Effector CD8-positive, alpha-beta T cell (primary cell): ENCODE measurements at places on chromosomes 16 and 17.
A peak's percentile ranks its signal among the peaks of the same experiment; 100 is the strongest.

DNA sequence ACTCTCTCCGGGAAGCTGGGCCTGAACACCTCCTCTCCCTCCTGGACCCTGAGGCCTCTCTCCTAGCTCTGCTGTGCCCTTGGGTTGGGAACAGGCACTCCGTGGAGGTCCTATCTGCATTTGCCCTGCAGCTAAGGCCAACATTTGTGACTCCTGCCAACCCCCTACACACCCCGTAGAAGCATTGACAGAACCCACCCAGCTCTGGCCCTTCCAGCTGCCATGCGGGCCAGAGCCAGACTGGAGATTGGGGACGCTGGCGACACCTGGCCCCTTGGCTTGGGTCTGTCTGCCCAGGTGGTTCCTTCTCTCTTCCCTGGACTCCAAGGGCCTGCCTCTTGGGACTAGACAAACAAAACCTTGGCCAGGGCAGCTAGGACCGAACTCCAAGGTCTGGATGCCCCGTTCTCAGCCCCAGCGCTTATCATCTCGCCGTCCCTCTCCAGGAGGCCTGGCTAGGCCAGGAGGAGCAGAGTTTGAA lies 644 bp upstream of the RHBDF2 start:
- no peak for DNase-seq

DNA sequence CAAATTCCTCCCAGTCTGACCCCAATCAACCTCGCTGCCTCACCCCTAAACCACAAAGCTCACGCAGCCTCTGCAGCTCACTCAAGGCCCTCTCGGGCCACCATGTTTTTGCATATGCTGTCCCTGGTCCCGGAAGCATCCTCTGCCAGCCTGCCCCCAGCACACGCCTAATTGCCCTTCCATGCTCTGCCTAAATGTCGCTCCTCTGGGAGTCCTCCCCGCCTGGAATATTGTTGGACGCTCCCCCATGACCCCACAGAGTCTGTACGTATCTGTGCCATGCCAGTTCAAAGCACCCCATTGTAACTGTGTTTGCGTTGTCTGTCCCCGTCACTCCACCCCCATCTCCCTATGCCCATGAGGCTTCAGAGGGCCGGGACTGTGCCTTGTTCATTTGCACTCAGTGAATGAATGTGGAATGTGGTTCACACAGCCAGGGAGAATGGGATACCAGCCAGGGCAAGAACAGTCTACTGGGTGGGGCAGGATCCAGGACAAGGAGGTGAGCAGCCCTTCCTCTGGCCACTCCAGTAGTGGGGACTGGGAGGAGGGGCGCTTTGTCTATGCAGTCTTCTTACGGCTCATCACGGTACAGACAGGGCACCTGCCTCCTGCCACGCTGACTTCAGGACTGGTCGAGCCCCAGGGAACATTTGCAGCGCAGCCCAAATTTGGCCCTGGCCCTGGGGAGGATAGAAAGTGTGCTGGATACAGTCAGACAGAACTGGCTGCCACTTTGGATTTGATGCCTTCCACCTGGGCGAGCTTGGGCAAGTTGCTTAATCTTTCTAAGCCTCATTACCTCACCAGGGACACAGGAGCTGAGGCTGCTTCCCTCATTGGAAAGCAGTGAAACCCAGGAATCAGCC lies 48.5 kb downstream of the NOS2 start:
- no peak for DNase-seq

GRCh38 chr16:68229431-68230175 lies 6.3 kb downstream of the ESRP2 start:
- peak; percentile 24 for DNase-seq

GRCh38 chr16:89720551-89720812 lies 216 bp downstream of the VPS9D1 start:
- no peak for DNase-seq

DNA sequence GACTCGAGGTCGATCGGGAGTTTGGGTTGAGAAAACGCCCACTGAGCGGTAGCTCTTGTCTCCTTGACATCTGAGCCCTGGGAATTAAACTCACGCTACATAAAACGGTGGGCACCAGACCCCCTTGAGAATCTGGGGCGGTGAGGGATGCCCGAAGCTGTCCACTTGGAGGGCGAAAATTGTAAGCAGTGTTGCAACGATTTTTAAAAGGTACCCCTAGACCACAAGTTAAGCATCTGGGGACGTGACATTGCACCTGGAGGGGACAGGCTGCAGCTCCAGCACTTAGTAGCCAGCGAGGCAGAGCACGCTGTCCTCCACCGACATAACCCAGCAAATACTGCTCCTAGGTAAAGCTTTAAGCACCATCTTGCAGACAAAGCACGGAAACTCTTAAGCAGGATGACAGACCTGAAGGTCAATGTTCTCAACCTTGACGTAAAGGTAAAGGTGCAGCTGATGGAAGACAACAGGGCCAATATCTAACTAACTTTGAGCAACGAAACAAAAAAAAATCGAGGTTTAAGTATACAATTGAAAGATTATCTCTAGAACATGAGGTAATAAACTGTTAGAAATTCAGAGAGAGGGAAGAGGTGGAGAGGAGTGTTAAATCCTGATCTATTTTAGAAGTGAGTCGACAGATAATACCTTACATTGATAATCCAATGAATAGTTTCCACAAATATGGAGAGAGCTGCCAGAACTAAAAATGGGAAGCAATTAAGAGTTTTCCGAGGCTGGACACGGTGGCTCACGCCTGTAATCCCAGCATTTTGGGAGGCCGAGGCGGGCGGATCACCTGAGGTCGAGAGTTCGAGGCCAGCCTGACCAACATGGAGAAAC lies 921 bp upstream of the CDR2 start:
- no peak for DNase-seq

DNA sequence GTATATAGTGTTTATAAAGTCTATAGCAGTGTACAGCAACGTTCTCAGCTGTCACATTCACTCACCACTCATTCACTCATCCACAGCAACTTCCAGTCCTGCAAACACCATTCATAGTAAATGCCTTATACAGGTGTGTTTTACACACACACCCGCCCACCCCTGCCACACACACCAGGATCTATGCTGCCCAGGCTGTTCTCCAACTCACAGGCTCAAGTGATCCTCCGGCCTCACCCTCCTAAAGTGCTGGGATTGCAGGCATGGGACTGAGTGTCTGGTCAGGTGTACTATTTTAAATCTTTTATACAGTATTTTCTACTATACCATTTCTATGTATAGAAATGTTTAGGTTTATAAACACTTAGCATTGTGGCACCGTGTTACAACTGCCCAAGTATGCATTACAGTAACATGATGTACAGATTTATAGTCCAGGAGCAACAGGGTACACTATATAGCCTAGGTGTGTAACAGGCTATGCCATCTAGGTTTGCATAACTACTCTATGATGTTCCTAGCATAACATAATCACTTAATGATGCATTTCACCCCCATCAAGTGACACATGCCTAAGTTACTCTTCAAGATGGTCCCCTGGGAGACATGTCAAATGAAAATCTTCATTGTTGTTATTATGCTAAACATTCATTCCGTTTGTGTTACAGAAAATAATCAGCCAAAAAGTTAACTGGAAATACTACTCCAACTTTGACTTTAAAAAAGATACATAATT lies 42.5 kb downstream of the CREBBP start:
- DNase-seq, result no peak

- DNase-seq, result no peak
These were observed 222.3 kb downstream of the KATNIP start for GRCh38 chr16:27772093-27772825.

DNA sequence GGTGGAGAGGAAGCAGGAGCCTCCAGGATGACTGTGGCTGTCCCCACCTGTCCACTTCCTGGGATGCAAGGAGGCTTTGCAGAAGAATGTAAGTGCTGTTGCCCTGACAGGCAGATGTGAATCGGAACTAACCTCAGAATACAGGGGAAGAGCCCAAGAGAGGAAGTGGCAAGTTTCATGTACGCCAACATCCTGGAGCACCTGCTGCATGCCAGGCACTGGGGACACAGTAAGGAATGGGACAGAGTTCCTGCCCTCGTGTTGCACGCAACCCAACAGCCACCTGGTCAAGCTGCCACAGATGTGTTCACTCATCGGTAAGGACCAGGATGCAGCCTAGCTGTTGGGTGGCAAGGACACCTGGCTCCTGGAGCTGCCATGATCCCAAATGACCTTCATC lies 98.6 kb upstream of the RPL38 start:
- DNase-seq, result no peak

GRCh38 chr17:82241183-82241925 lies 12.5 kb downstream of the SLC16A3 start:
- DNase-seq, result no peak

DNA sequence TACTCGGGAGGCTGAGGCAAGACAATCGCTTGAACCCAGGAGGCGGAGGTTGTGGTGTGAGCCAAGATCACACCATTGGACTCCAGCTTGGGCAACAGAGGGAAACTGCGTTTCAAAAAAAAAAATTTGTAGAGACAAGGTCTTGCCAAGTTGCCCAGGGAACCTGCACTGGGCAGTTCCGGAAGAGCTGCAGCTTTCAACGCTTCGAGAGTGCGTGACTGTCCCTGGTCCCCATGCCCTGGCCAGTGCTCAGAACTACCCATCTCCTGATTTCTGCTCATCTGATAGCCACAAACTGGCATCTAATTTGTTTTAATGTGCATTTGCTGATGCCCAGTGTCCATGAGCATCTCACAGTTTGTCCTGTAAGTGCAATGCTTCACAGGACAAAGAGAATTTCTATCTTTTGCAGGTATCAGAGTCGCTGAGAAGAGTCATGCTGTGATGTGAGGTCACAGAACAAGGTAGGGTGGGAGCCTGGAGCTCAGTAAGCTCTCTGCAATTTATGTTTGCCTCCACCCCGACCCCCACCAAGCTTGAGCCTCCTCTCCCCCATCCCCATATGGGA lies 3.9 kb downstream of the ACTG1 start:
- no peak for DNase-seq

GRCh38 chr16:13421726-13422125 lies 498.2 kb upstream of the ERCC4 start:
- DNase-seq, result no peak

- no peak for DNase-seq
These were observed 74.4 kb downstream of the RPH3AL start for GRCh38 chr17:278055-278675.

GRCh38 chr16:75590920-75591843 lies 25.0 kb downstream of the GABARAPL2 start:
- no peak for DNase-seq

DNA sequence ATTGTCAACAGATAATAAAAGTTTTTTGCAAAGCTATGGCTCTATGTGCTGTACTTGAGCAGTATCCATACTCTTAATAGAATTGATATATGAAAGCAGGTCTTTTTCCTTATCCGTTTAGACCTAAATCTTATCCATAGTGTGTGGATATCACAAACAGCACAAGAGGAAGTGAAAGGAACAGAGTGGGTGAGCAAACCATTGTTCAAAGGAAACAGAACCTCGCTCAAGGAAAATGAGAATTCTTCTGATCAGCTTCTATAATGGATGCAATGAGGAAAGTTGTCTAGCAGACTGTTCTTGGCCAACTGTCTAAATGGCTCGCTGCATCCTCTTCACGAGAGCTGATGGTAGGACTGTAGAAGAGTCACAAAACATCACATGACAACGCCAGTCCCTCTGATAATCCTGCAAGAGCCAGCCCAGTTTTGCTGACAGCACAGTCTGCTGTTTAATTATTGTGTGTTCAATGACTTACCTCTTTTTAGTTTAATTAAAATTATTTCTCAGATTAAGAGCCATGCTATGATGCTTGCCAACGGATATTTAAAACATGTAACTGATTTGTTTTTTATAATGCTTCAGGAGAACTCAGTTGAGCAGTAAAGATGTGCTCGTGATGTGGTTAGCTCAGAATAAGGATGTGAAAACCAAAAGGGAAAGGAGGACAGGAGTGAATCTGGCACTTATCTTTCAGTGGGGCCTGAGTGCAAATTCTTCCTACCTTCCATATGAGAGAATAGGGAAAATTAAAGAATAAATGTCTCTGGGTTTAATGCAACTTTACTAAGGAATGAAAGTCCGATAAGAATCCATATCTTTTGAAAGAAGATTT lies 38.5 kb downstream of the WWOX start:
- no peak for DNase-seq

DNA sequence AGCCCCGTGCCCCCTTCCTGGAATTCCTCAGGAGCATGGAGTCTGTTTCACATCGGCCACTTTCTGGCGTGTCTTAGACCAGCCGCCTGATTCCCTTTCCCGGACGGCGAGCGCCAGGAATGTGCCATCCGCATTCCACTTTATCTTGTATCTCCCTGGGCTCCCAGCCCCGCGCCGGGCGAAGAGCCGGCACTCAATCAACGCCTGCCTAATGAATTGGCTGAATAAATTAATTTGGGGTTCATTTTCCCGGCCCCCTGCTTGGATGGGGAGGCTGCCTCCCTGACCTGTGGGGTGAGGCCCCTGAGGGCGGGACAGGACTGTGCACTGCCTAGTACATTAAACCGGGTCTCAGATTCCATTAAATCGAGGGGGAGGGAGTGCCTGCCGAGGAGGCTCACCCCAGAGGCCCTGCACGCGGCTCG lies 282.3 kb upstream of the TNRC6C start:
- no peak for DNase-seq

- DNase-seq, result no peak
These were observed 89.7 kb upstream of the RCVRN start for GRCh38 chr17:9994761-9995160.

DNA sequence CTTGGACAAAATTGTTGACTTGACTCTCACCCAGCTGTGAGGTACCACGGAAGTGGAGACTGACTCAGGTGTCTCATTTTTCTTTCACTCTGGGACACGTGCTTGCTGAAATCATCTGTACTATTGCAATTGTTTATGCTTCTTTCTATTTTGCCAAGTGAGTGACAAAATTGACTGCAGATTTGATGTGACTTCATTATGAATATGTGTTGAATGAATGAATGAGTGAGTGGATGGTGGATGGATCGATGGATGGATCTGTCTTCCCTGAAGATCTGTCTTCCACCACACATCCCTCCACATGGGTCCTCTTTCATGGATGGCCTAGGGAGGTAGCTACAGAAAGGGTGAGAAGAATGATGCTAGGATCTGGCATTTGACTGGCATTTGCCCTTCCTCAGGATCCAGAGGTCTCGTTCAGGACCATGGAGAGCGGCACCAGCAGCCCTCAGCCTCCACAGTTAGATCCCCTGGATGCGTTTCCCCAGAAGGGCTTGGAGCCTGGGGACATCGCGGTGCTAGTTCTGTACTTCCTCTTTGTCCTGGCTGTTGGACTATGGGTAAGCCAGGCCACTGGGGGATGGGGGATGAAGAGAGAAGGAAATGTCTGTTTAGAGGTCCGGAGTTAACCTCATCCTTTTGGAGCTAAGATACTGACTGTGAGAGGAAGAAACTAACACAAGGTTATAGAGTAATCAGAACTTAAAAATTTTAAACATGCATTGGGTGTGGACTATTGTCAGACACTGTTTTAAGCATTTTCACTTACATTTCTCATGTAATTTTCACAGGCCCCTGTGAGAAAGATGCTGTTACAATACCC lies 12.7 kb downstream of the SLC5A11 start:
- peak; percentile 1 for DNase-seq
